Suppressor macrophage treated with lipopolysaccharide for 4 hours (primary cell): ENCODE measurements at places on chromosomes 6 and 20.

GRCh38 chr6:134295953-134296553, 21.9 kb downstream of the SGK1 start:
- peak; percentile 97 for DNase-seq

DNA sequence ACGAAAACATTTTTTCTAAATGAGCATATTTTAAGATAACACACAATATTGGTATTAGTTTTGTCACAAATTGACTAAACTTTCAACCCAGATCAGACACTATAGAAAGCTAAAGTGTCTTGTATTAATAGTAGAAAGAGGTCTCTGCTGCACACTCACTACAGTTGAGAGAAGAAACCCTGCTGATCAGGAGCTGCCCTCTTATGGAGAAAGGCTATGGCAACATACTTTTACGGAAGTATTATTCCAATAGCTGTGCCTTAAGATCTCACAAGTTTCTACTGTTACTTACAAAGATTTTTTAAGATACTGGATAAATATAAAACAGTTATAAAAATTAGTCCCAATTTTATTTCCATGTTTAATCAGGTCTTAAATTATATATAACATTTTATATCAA, 155.7 kb downstream of the RIMS1 start:
- no peak for DNase-seq

DNA sequence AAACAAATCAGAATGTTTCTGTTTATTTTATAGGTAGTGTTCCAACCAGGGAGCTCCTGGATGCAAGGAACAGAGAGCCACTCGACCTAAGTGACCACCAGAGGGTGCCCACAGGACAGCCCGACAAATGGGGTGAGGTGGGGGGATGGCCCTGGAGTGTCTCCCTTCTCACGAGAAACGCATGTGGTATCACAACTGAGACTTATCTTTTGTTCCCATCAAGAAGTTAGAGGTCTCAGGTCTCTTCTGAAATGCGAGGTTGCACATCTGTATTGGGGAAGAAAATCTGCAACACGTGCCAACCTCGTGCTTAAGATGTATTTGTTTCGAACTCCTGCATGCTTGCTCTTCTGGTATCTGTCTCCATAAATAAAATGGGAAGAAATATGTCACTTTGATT, 104.0 kb downstream of the ISM1 start:
- no peak for DNase-seq

DNA sequence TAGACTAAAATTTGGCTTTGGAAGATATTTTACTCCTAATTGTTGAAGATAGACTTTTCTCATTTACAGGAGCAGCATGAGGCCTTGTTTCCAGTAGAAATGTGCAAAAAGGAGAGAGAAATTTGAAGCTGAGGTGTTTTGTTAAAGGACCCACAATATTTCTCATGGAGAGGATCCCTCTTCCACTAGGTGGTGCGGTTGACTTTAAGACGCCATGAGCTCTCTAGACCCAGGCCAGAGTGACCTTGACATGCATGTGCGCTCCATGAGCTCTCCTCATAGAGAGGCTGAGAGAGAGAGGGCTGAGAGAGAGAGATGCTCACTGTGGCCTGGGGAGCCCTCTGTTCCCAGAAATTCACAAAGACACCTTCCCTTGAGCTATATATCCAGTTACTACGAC, 861.2 kb upstream of the EYS start:
- no peak for DNase-seq

- DNase-seq, result no peak
Measured at GRCh38 chr6:49933526-49933925, 30.4 kb downstream of the DEFB114 start.

DNA sequence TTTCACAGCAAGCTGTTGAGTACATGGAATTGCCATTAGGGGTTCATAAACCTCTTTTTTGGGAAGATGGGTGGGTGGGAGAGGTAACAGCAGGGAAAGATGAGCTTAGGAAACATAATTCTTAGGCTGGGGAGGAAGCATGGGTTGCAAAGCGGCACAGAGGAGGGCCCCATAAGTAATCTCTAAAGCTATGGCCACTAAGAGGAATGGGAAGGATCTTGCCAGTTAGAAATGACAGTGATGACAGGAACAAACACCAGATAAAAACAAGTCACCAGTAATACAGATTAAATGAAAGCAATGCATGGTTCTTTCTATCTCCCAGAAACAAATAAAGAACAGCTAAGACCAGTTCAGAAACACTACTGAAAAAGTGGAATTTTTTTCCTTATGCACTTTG, 31.0 kb upstream of the PRELID3B start:
- no peak for DNase-seq

DNA sequence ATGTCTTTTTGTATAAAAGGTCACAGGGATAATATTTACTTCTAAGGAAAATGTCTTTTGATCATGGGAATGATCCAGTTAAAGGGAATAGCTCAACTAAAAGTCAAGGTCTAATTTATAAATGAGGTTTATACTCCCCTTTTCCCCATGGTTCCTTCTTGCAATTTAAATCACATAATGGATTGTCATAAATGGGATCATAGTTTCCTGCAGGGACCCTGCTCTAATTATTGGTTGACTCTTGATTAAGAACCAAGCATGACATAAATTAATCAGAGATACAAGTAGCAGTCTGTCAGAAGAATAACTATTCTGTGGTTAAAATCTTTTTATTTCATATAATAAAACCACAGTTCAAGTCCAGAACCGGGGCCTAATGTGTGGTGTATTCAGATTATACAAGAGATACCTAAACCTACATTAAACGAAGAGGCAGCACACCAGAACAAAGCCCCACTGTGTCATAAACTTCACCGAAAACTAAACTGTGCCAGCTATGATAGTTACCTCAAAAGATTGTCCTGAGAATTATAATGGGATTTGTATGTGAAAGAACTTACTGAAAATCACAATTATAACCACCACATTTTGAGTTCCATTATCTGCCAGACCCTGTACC, 43.0 kb upstream of the CD83 start:
- no peak for DNase-seq

DNA sequence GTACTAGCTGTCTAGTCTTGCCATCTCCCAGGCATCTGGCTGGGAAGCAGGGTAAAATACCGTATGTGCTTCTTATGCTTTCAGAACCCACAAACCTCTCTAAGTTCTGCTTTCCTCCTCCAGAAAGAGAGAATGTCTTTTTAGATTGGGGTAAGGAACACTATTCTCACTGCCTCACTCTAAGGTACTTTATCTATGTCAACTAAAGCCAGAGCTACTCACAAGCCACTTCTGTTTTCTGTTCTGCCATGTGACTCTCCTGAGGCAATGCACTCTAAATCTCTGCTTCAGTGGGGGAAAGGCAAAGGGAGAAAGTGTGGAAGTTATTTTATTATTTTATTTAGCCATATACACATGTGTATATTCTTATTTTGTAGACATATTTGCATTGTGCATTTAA, 15.6 kb downstream of the MEP1A start:
- peak; percentile 29 for DNase-seq

- DNase-seq, result no peak
Measured at GRCh38 chr6:9825526-9825925, 589.3 kb downstream of the TFAP2A start.

DNA sequence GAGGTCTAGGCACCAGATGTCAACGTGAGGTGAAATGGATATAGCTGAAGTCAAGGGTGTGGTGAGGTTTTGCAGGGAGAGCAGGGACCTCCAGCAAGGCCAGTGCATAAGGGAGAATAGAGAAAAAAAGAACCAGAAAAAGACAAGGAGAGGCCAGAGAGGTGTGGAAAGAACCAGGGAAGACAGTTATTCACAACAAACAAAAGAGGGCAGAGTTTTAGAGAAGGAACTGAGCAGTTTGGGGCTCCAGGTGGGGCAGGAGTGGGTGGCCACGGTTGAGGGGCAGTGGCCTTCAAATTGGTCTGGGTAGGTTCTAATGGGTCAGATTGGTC, 11.6 kb upstream of the NQO2 start:
- no peak for DNase-seq

DNA sequence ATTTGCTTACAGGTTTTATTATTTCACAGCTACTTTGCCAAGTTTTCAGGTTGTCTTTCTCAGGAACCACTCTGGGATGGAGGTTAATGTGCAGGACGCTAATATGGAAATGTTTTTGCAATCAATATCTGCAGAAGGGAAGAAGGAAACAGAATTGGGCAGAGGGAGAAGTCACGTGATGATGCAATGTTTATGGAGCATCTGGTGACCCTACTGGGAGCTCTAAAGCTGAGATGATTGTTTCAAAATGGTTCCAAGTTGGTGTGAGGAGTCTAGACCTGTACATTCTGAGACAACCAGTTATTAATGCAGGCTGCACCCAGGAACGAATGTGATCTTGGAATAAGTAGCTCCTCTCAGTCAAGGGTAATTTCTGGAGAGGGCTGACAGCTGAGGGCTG, 905.4 kb upstream of the FLRT3 start:
- no peak for DNase-seq

- no peak for DNase-seq
Measured at GRCh38 chr6:168692193-168692914, 251.4 kb downstream of the SMOC2 start.

- no peak for DNase-seq
Measured at GRCh38 chr6:30841644-30842504, 42.4 kb upstream of the DDR1 start.

- DNase-seq, result no peak
Measured at GRCh38 chr20:6395695-6396094, 272.9 kb upstream of the FERMT1 start.

GRCh38 chr6:32840604-32841246, 2.2 kb upstream of the TAP2 start:
- DNase-seq, result no peak

GRCh38 chr6:156779206-156780094, 2.3 kb downstream of the ARID1B start:
- DNase-seq, result peak; percentile 55

DNA sequence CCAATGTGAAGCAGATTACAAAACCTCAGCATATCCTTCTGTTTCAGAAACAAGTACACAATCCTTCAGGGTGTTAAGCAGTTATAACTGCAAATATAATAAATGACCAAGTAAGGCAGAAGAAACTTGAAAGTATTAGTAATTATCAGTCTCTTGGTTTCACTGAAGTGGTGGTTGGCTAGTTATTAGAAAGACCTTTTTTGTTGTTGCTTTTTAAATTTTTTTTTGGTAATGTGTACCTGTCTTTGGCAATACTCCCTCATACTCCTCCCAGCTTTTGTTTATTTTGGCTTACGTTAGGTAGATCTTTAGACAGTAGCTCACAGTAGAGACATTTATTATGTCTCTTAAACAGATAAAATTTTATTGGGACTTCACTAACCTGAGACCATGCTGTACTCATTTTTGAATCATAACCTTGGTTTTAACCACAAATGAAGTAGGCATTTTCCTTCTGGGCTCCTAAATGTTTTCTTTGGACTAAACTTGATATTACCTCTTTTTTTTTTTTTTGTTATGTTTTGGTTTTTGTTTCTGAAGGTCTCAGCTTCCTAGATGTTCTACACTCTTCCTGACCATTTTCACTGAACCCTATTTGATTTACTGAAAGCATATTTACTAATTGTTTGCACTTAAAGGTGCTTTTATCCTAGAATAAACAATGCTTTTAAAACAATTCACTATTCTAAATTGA, 6.4 kb downstream of the CD2AP start:
- no peak for DNase-seq

DNA sequence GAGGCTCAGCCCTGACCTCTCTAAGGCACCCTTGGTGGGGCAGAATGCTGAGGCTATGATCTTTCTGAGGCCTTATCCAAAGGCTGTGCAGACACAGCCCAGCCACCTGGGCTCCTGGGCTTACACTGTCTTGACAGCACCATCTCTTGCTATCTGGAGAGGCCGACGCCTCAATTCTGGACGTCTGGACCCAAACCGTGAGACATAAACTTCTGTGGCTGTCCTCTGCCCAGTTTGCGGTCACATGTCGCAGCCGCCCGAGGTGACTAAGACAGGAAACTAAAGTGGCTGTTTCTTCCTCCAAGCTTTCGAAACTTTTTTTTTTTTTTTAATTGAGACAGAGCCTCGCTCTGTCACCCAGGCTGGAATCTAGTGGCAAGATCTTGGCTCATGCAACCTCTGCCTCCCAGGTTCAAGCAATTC, 49.3 kb downstream of the PRR18 start:
- peak; percentile 92 for DNase-seq

- no peak for DNase-seq
Measured at GRCh38 chr6:162922563-162923166, 194.9 kb downstream of the PACRG start.

- DNase-seq, result no peak
Measured at GRCh38 chr6:113010196-113010989, 663.3 kb downstream of the RFPL4B start.

DNA sequence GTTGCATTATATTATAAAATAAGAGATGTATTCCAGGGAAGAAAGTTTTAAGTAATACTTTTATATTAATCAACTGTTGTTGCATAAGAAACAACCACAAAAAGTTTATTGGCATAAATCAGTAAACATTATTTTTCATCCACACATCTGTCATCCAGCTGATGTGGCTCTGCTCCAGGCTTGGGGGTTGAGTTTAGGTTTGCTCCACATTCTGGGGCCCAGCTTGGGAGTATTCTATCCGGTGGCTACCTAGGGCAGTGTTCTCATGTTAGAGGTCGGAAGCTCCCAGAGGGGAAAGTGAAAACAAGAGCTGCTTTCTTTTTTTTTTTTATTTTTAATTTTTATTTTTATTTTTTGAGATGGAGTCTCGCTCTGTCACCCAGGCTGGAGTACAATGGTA, 728.4 kb upstream of the FLRT3 start:
- no peak for DNase-seq

GRCh38 chr6:156720691-156721685, 56.2 kb upstream of the ARID1B start:
- peak; percentile 75 for DNase-seq

GRCh38 chr6:136052031-136052430, 198.1 kb downstream of the MTFR2 start:
- no peak for DNase-seq

GRCh38 chr6:25315194-25316177, 36.3 kb downstream of the CARMIL1 start:
- DNase-seq, result no peak

DNA sequence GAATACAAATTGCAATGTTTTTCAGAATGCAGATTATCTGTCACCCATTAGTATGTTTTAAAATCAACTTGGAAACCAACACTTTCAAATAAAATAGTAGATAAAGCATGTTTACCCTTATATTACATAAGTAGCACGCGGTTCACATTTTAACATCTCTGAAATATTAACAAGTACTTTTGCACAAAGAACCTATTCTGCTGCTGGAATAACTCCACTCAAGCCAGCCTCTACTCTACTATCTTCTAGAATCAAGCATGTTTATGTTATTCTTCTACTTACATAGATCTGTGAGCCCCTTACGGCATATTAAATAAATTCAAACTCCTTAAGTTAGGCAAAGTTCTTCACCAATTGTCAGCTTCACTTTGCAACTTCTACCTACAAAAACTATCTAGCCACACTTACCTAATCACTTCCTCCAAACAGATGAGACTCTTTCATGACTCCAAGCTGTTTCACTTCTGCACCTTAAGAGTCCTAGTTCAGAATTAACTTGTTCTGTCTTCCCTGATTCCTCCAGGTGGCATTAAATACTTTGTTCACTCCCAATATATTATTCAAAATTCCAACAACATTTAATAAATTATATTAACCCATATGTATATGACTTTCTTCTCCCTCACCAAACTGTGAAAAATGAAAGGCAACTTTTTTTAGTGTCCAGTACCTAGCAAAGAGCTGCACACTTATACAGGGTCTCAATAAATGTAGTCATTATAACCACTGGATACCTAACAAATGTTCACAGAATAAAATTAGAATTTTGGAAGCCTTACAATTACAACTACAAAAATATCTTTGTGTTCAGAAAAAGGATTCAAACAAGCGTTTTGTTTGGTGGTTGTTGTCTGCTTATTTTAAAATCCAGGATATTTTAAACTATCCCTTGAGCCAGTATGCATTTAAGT, 12.1 kb downstream of the CEP85L start:
- no peak for DNase-seq
